Transverse colon (tissue), 4 donors: ENCODE measurements at places on chromosomes 11 and 22. TPM values are rescaled to one million over a fixed set of nuclear protein-coding genes. Genes with fewer than 3 reads are reported as not detected.

Gene TRIM64
- total RNA-seq, result not detected

Gene KDM4D
- not detected for total RNA-seq

Gene PDE3B
- total RNA-seq, result 91.1 TPM

Gene VSIG10L2
- not detected for total RNA-seq

Gene POU2AF2
- total RNA-seq, result 4.4 TPM

Gene ALG9
- 33.0 TPM for total RNA-seq

Gene FAM111B
- 1.7 TPM for total RNA-seq

Gene FXYD2
- total RNA-seq, result not detected

Gene APOA1
- total RNA-seq, result not detected

Gene TRIM49
- total RNA-seq, result not detected

Gene MMP7
- not detected for total RNA-seq

Gene PLAAT5
- total RNA-seq, result not detected

Gene NLRP6
- 1.8 TPM for total RNA-seq

Gene POU2F3
- total RNA-seq, result not detected
